Skin of body (tissue), 3 donors: ENCODE measurements at places on chromosomes 13 and 19.

- no peak for DNase-seq
Measured at GRCh38 chr13:111385183-111385857, 64.9 kb downstream of the TEX29 start.

DNA sequence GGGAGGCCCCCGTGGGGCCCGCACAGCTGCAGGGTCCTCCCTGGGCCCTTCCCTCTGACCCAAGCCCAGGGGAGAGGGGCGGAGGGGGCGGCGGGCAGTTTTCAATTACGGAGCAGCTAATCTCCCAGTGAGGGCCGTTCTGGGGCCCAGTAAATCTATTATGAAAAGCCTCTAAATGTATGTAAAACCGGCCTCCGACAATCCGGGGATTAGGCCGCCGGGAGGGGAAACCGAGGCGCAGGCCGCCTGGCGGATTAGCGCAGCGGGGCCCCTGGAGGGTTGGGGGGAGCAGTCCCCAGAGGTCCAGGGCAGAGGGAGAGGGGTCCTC lies 25.1 kb downstream of the EFNA2 start:
- DNase-seq = no peak

DNA sequence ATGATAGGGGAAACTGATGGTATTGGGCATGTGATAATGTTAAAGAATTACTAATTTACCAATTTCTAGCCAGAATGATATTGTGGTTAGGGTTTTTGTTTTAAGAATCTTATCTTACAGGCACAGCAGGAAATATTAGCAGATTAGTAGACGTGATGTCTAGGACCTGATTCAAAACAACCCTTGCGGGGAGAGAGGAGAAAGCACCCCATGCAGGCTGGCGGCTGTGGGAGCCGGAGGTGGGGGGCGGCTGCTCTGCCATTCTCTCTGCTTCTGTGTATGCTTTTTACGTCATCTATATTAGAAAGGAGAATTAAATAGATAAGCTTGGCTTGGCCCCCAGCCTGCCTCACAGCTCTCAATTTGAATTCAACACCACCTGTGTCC lies 41.5 kb downstream of the MLLT1 start:
- DNase-seq = no peak

DNA sequence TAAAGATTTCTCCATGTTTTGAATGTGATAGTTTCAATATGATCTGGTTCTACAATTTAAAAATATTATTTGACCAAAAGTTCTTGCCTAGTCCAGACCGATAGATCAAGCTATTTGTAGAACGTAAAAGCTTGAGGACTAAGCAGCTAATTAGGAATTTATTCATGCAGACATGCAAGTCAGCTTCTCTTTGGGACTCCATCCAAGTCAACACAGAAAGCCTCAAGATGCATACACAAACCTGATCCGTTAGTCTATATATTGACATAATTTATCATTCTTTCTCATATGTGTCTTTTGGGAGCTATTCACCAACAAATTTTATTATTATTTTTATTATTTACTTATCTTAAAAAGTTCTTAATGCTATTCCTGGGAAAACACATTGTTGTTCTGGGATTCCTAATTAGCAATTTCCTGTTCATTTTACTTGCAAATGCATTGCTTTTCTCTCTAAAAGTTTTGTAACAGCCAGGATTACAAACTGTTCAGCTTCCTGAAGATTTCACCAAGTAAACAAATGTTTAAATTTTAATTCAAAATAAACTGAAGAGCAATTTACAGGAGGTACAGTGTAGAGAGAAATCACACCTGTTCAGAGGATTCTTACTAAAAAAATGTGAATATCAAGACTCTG lies 375.3 kb downstream of the GPC5 start:
- DNase-seq = no peak

DNA sequence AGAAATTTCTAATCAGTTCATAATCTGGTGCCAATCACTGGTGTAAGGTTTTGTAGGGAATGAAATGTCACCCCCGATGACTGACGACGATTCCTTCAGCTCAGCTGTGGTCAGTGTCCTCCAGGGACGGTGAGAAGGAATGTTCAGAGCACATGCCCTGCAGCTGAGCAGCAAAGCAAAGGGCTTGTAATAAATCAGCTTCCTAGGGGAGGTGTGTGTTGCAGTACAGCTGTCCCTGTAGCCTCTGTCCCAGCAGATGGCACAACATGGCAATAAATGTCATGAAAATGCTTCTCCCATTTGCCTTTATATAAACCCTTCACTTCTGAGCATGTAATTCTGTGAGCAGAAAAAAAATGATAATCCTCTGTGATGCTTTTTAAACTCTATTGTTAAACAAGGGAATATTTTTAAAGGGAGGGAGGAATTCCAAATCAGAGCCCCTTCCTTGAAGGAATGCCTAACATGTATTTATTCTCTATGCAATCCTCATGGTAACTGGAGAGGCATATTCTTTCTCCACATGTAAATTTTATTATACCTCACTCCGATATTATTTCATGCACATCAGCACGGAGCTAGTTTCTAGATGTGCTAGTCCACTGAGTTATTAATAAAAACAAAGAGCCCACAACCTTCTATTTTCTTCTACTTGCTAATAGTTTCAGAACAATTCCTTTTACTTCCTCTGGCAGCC lies 102.5 kb downstream of the FAM216B start:
- peak; percentile 81 for DNase-seq

DNA sequence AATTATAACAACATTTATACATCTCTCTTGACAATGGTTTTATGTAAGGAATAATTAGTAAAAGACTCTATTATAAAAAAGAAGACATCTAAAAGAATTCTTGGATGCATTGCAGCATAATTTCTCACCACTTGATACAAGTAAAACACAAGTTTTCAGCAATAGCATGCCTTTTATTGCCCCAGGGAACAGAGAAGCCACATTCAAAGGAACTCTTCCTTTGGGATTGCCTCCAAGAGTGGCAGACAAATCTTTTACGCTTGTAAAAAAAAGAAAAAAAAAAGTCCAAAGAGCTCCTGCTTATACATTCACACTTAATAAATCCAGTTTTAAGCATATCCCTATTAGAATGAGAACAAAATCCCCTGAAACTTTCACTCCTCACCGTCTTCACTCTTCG lies 2357.8 kb upstream of the PCDH20 start:
- no peak for DNase-seq

DNA sequence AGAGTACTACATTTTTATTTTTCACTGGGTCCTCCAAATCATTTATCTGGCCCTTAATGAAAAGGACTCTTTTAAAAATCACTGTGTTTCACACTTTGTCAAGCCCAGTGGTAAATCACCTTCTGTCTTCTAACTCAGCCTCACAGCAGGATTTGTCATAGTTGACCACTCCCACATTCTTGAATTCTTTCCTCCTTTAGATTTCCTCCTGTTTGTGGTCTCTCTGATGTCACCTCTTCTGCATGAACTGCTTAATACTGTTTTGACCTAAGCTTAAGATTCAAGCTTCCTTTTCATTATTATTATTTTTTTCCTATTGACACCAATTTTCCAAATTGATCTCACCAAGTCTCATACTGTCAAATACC lies 899.8 kb upstream of the MIR17HG start:
- DNase-seq = no peak

- no peak for DNase-seq
Measured at GRCh38 chr13:49938314-49938713, 2.2 kb upstream of the SPRYD7 start.

- DNase-seq = no peak
Measured at GRCh38 chr13:48866249-48866648, 109.5 kb upstream of the FNDC3A start.
